ENCODE measurements at places on chromosomes 13 and 19.

DNA sequence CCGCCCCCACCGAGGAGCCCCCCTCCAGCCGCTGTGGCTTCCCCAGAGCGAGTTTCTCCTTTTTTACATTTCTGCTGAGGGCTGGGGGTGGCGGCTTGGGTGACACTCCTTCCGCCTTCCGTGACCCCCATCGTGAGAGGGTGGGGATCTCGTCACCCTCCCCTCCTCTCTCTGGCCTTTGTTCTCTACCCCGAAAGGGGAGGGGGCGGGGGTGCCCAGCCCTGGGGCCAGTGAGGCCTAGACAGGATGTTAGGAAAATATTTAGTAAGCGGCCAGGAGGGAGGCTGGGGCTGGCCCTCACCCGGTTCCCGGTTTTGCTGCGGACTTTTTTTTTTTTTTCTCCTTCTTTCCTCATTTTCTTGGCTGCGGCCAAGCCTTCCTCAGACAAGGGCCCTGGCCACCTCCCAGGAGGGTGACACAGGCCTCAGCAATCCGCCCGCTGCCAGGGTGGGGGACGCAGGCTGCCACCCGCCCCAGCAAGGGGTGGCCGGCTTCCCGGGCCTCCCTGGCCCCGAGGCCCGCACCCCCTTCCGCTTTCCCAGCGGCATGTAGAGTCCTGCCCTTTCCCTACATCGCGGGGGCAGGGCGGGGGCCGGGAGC lies 3.9 kb downstream of the MIDN start:
- no peak for DNase-seq

DNA sequence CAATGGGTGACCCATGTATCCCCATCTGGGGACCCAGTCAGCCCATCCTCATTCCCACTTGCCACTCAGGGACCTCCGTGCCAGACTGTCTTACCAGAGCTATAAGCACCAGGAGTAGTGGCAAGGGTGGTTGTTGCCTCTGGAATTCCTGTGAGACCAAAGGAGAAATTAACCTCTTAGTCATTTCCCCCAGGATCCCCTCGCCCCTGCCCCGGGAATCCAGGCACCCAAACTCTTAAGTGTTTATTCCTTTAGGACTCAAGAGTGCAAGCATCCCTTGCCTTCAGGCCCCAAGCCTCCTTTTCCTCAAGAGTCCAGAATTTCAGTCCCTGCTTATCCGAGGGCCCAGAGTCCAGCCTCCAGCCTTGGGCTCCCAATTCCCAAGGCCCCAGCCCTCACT lies 9.2 kb downstream of the NTN5 start:
- no peak for DNase-seq

- DNase-seq = no peak
These were observed 201.3 kb downstream of the POU4F1 start for GRCh38 chr13:78401873-78402707.

DNA sequence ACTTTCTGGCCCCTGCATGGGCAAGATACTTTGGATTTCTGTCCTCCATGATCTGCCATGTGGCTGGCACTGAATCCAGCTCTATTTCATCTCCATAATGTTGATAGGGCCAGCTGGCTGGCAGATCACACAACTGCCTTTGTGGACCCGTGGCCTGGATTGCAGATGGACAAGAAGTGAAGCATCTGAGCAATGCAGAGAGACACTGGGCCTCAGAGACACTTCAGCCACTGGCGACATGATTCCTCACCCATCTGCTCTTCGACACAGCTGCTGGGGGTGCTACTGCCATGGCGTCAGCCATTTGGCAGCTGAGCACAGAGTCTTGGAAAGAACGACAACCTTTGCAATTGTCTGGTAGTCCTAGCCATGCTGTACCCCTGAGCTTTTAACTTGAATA lies 79.5 kb upstream of the MYO16 start:
- no peak for DNase-seq

DNA sequence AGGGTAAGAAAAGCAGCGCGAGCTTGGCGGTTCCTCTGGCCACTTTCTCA lies at the start of gene DMRTC2:
DMRTC2 (plus strand) TSS at position 42 of the 50 bp plus-strand sequence. CDS start 2,387 bp downstream, outside the sequence.
- no peak for DNase-seq

DNA sequence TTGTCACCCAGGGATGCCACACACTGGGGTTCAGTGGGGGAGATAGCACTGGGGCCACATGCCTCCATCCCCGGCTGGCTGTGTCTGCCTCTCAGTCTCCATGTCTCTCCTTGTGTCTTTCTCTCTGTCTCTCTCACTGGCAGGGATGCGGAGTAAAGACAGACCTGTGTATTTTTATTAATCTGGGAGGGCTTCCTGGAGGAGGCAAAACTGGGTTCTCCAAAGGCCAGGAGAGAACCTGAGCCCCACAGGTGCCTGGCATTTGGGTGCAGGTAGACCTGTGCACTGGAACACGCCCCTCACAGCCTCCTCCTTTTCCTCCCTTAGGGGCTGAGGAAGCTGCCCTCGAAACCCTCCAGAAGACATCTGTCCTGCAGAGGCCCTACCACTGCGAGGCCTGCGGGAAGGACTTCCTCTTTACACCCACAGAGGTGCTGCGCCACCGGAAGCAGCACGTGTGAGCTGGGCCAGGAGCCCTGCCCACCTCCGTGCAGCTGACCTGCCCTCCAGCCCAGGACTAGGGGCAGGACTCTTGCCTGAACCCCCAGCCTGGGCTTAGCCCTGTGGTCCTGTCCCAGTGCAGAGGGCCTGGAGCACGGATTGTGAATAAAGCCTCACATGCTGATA lies 32.7 kb downstream of the DHX34 start:
- no peak for DNase-seq

DNA sequence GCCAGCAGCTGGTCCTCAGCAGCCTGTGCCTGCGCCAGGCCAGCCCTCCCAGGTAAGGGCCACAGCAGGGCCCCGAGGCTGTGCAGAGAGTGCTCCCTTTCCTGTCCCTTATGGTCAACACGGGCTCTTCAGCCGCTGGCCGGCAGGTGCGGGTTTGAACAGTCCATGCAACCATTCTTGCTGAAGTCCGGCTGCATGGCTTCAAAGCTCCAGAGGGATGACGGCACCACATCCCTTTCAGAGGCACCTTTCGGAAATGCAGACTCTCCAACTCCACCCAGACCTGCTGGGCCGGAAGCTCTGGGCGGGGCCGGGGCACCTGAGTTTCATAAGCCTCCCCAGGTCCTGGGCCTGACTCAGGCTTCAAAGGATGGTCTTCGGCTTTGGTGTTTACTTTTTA lies 81.3 kb downstream of the SPACA7 start:
- DNase-seq = no peak

DNA sequence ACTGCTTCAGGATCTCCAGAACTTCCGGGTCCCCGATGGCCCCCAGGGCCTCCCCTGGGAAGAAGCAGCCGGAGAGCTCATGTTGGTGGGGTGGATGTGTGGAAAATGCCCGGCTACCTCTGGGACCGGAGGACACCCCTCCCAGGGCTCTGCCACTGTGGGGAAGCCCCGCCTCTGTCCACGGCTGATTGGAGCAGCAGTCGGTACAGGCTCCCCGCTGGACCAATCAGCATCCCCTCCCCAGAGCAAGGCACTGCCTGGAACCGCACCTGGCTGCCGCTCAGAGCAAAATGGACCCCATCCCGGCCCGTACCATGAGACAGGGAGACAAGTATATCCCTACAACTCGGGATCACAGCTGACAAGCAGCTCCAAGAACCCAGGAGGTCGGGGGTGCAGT lies 6.4 kb downstream of the DOHH start:
- DNase-seq = no peak

DNA sequence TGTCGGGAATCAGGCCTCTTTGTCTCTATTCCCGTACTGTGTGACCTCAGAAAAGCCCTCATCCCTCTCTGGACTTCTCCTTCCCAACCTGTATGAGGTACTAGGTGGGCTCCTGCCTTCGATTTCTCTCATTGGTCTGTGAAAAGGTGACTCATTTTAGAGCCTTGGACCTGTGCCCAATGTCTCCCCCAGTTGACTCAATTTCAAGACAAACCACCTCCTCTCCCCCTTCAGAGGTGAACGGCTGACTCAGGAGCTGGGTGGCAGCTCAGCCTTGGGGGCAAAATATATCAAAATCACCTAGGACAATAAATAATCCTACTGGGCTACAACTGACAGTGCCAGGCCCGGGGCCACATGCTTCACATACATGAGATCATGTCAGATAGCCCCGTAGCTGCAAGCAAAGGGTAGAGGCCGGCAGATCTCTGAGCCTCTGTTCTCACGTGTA lies 630 bp downstream of the COQ8B start:
- DNase-seq = peak; percentile 43

GRCh38 chr13:20174656-20175405 lies 14.0 kb upstream of the GJA3 start:
- DNase-seq = peak; percentile 31

DNA sequence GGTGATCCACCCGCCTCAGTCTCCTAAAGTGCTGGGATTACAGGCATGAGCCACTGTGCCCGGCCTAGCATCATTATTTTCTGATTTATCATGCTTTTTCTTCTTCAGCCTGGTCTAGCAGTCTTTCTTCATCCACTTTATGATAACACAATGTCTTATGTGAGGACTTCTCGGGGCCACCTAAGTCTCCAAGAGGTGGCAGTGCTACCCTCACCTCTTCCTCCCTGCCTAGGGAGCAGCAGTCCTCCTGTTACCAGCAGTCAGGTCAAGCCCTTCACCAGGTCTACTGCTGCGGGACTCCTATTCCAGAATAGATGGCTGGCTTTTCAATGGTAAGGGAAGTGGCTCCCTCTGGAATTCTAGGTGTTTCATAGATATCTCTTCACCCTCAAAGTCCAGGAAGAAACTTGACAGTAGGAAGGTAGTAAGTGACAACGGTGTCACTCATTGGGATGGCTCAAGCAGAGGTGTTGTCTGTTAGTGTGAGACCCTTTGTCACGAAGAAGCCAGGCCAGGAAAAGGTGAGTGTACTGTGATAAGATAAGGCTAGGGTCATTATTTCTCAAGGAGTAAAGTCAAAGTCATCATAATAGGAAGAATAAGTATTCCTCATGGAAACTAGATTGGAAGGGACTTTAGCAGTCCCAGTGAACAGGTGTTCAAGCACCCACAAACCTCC lies 164.0 kb downstream of the KLF5 start:
- DNase-seq = no peak

GRCh38 chr13:24389506-24389905 lies 80.1 kb downstream of the C1QTNF9 start:
- DNase-seq = no peak

GRCh38 chr13:91592056-91593014 lies 193.9 kb downstream of the GPC5 start:
- no peak for DNase-seq

- no peak for DNase-seq
These were observed 11.6 kb downstream of the FUZ start for GRCh38 chr19:49801401-49801888.

DNA sequence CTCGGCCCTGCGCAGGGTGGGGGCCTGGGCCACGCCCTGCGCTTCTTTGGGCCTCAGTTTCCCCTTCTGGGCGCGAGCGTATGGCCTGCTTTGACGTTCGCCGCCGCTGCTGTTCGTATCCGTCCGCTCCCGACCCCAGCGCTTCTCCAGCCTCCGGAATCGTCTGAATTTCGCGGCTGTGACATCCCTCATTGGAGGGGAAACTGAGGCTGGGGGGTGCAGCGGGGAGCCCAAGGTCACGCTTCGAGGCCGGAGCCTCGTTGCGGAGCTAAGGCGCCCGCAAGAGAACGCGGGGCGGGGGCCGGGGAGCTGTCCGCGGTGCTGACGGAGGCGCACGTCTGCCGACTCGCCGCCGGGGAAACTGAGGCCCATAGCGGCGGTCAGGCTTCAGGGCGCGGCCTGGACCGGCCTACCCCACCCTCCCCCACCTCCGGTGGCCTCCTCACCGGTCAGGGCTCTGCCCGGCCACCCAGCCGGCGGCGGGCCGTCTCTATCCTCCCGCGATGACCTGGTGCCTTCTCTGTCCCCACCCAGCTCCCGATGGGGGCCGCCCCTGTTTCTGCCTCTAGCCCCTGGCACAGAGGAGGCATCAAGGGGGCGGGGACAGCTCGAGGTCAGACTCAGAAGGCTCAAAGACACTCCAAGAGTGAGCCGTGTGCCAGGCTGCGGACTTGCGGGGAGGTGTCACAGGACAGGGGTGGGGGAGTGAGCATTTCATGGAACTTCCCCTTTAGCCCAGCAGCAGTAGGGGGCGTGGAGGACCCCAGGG lies 3.0 kb upstream of the APC2 start:
- DNase-seq = no peak

GRCh38 chr13:79541426-79542049 lies 60.6 kb downstream of the NDFIP2 start:
- no peak for DNase-seq

DNA sequence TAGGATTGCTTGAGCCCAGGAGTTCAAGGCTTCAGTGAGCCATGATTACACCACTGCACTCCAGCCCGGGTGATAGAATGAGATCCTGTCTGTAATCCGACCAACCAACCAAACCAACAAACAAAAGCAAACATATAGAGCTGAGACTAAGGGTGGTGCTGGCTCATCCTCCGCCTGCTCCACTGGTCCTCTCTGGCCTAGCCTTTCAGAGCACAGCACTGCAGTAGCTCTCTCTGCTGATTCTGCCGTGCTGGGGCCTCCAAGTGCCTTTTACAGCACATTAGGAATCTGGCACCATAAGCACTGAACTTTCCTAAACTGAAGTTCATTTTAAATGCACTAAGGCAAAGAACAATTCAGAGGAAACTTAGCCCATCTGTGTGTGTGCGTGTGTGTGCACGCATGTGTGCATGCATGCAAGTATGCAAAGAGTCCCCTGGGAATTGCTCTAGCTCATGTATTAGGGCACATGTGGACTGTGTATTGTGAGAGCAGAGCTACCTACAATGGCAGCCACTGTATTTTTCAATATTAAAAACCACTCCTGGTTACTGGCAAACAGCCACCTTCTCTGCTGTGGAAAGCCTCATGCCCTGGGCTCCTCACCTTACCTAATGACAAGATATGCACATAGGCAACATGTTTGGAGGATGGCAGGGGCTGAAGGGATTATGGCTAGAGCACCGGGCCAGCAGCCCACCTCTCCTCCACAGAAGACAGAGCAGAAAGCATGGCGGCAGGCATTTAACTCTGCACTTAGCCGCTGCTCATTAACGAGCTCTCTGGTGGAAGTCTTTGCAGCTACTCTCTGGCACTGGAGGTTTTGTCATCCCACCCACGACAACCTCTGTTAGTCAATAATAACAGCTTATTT lies 223.1 kb upstream of the TSHZ3 start:
- no peak for DNase-seq

- DNase-seq = no peak
These were observed 36.4 kb upstream of the VSTM2B start for GRCh38 chr19:29489172-29489951.

- no peak for DNase-seq
These were observed 284.1 kb downstream of the ITGBL1 start for GRCh38 chr13:101736566-101736965.

GRCh38 chr19:5138606-5139582 lies 170.0 kb downstream of the KDM4B start:
- DNase-seq = peak; percentile 54

DNA sequence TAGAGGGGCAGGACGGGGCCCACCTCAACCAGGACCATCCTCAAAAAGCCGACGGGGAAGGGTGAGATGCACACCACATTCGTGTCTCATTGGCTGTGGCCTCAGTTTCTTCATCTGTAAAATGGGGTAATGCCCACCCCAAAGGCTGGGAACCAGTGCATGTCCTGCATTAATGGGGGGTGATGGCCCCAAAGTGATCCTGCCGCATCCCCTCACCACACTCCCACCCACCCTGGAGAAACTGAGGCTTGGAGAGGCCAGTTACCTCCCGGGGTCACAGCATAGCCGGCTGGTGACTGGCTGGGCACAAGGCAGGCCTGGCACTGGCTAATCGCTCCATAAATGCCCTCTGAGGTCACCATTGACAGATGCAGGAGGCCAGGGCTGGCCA lies 640 bp upstream of the MIDN start:
- DNase-seq = no peak
